ENCODE measurements at places on chromosomes 11 and 22. TPM values are rescaled to one million over a fixed set of nuclear protein-coding genes. Genes with fewer than 3 reads are reported as not detected.

DNA sequence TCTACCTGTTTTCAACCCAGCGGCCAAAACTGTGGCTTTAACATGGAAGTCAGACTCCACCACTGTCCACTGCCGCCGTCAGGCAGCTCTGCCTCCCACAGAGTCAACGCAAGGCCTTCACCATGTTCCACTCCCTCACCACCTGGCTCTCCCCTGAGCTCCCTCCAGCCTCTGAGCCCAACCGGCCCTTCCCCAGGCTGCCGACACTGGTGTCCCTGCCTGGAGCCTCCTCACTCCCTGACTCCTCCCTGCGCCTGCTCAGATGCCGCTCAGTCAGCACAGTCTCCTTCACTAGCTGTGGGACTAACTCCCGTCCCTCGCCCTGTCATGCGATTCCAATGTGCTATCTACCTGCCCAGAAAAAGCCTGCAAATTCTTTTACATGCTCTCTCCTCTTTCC is 16.3 kb downstream of the SULT4A1 start:
- no peak for DNase-seq

DNA sequence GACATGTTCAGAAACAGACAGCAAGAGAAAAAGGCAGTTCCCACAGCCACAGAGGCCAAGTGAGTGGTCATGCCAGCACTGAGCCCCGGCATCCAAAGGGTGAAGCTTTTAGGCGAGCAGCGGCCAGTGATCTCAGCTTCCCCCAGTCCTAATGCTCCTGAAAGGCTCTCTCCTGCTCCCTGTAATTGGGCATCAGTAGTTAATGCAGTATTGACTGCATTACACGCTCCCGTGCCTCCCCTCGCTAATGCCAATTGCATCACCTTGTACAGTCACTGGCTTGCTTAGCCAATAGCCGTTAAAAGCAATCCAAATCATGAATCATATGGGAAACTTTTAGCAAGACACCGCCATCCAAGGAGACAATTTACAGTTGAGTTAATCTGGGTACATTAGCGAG is 4.9 kb downstream of the LMO1 start:
- peak; percentile 96 for DNase-seq

DNA sequence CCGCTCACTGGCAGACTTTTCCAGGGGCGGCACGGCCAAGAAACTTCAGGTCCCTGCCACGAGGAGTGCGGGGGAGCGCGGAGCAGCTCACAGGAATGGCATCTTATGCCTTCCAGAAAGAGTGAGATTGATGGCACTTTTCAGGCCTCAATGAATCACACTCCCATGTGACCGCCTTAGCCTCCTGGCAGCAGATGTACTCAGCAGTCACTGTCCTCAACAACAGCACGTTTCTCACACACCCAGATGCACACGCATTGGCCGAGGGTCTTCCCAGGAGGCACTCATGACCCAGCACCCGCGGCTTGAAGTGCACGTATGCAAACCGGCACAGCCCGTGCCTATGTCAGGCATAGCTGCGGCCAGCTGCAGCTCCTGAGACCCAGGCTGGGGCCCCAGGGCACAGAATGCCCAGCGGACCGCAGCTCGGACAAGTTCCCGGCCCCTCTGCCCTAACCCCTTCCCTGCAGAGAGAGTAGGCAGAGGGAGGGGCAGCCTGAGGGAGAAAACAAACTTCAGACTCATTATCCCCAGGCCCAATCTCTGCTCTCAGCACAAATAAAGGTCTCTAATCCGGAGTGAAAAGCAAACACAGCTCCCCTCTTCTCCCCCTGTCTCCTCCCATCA is 48.3 kb downstream of the RPUSD4 start:
- DNase-seq = peak; percentile 98

- peak; percentile 13 for DNase-seq
Observed at GRCh38 chr22:48180631-48181030, 1418.2 kb downstream of the TBC1D22A start.

GRCh38 chr11:60810569-60810968 is 25.4 kb downstream of the MS4A10 start:
- DNase-seq = no peak

DNA sequence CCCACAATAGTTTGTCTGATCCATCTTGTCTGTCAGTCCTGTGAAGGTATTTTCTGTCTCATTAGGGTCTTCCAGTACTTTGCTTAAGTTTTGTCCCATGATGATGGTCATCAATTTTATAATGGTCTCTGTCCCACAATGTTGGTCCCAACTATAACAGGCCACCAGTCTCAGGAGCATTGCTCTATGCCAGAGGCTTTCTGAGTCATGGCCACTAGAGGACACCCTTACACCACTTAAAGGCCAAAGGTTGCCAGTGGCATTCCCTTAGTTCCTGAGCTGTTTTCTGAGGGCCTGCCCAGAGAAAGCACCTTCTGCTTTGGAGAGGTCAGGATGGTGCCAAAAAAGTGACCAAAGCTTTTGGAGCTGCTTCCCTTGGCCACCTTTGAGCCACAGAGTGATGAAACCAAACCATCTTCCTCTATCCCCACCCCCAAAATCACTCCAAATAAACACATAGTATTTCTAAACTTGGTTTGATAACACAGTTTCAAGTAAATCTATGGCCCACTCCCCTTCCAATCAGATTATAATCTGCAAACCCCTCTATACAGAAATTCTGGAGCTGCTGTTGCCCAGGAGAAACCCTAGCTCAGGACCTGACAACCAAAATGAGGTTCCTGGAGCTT is 19.3 kb downstream of the EIF3F start:
- DNase-seq = peak; percentile 84

DNA sequence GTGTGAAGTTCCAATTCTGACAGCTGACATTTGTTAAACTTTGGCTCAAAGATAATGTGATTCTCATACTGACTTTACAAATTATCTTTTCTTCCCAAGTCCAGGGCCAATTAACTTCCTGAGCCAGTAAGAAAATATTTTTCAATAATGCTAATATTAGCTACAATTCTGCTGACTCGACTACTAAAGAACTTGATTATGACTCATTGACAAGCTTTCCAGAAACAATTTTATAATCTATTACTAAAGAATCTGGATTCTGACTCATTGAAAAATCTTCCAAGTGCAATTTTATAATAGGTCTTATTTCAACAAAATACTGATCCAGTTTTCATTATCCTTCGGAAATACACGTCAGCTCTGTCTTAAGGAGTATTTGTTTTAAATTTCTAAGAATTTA is 12.9 kb upstream of the XKR3 start:
- DNase-seq = peak; percentile 78

DNA sequence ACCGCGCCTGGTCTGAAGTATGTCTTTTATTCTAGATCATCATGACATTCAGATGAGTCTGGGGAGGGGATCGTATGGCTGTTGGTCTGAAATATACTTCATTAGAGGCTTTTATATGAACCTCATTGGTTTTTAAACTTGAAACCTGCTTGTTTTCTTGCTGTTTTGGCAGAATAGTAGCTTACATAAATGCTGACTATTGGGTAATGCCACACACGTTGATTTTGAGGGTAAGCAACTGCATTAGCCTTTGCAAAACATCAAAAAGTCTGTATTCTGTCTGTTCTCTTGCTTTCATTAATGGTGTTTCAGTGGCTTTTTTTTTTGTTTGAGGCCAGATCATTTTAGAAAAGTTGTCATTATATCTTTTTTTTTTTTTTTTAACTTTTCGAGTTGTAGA is 14.2 kb downstream of the PPME1 start:
- no peak for DNase-seq

Gene EXPH5
- not detected for polyA plus RNA-seq

Gene CRYBB1
- polyA plus RNA-seq = not detected

Gene GRK3
- 0.20 TPM for polyA plus RNA-seq

Gene NRXN2
- 1.1 TPM for polyA plus RNA-seq

Measured in GM23248 (cell line).